ENCODE measurements at places on chromosomes 4 and X. TPM values are rescaled to one million over a fixed set of nuclear protein-coding genes. Genes with fewer than 3 reads are reported as not detected.
A peak's percentile ranks its signal among the peaks of the same experiment; 100 is the strongest.

GRCh38 chr4:38313999-38314561, 349.9 kb upstream of the KLF3 start:
- peak; percentile 10 for DNase-seq

GRCh38 chrX:126770179-126770578, 49.4 kb upstream of the PRR32 start:
- peak; percentile 1 for DNase-seq

ANKRD17 gene
- 18.1 TPM for polyA plus RNA-seq

GRCh38 chr4:175767150-175767549, 44.9 kb downstream of the GPM6A start:
- DNase-seq, result no peak
